HCT116 (cell line): ENCODE measurements at places on chromosomes 5 and 9. TPM values are rescaled to one million over a fixed set of nuclear protein-coding genes. Genes with fewer than 3 reads are reported as not detected.

SIGMAR1 gene
- 109 TPM for total RNA-seq

DBH gene
- total RNA-seq, result not detected

KIAA0825 gene
- 1.4 TPM for total RNA-seq

SOX30 gene
- 0.27 TPM for total RNA-seq

MARCOL gene
- not detected for total RNA-seq

CMBL gene
- total RNA-seq, result 51.0 TPM

LECT2 gene
- not detected for total RNA-seq

G3BP1 gene
- total RNA-seq, result 296 TPM

CBY3 gene
- total RNA-seq, result not detected

PRSS3 gene
- 66.3 TPM for total RNA-seq

ISL1 gene
- total RNA-seq, result 1.3 TPM
